ENCODE measurements at places on chromosomes 4 and X.

- no peak for DNase-seq
Measured at GRCh38 chr4:152081024-152081423, 320.2 kb upstream of the GATB start.

GRCh38 chr4:39937683-39938268 lies 39.9 kb downstream of the PDS5A start:
- no peak for DNase-seq

GRCh38 chr4:37268319-37268718 lies 23.8 kb downstream of the NWD2 start:
- DNase-seq: no peak

- peak; percentile 5 for DNase-seq
Measured at GRCh38 chr4:112704991-112705845, 68.3 kb downstream of the LARP7 start.

DNA sequence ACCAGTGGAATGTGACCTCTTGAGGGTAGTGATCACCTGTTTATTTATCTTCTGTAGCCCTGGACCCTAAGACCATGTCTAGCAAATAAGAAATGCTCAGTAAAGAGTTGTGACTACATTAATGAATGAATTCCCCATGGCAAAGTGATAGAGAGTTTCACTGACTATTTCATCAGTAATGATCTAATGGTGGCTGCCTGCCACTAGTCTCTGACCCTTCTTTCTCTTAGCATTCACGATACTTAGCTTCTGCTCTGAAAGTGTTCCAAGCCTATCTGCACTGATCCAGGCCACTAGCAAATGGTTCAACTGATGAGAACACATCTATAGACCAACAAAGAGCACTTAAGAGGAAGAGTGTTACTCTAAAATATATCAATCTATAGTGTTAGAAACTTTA lies 50.0 kb upstream of the RASGEF1B start:
- no peak for DNase-seq

- DNase-seq: no peak
Measured at GRCh38 chr4:119643306-119644042, 14.9 kb upstream of the PDE5A start.

- DNase-seq: no peak
Measured at GRCh38 chrX:104343428-104344129, 88.8 kb upstream of the ESX1 start.

DNA sequence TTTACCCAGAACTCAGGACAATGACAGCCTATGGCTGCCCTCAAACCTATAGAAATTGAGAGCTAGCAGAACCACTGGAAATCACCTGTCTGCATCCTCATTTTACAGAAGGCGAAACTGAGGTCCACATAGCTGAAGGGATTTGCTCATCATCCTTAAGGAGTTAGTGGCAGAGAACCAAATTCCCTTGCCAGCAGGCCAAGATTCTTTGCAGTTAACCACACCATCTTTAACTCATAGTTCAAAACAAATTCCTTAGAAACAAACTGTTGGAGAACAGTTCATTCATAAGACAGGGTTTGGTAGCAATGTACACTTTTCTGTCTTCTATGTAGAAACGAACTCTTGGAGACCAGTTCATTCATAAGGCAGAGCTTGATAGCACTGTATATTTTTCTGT lies 37.9 kb upstream of the RAP2C start:
- DNase-seq: no peak

DNA sequence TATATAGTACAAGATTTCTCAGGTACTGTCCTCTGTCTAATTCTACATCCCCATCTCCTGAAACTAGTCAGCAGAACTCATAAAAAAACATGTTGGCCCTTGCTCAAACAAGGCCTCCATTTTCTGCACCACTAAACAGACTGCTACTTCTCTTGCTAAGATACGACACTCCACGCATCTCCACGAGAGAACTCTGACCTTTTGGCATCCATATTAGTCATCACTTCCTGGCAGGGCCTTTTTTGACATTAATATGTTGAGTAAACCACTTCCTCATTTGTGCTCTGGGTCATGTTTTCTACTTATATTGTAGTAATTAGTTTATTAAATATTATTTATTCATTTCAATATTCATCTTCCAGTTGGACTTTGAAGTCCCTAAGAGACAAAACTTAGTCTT lies 65.6 kb downstream of the DCAF8L1 start:
- DNase-seq: no peak

GRCh38 chr4:99683895-99684294 lies 26.3 kb upstream of the C4orf54 start:
- DNase-seq: no peak

GRCh38 chrX:107678957-107679740 lies 50.8 kb downstream of the PRPS1 start:
- DNase-seq: peak; percentile 54

DNA sequence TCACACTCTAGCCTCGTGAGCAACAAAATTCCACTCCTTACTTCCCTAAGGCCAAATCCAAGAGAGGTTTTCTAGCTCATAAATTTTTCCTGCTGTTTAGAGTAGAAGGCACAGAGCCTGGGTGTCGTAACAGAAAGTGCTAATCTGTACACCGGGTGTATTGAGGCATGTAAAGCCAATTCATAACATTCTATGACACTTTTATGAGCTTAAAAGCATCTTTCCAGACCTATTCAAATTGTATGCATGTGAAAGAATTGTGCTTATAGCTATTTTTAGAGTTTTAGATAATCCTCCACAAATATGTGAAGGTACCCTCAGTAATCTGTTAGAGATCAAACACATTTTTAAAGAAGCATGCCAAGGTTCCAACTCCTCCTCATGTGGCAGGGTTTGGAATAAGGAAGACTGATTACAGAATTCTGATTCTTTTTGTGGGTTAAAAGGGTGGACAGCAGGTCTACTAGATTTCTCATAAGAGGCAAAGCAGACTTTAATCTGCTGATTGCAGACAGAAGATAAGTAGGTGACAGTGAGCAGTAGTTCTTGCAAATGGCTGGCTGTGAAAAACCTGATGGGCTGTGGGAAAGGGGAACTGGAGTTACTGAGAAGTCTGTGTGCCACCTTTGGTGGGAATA lies 25.5 kb upstream of the LRCH2 start:
- DNase-seq: no peak

DNA sequence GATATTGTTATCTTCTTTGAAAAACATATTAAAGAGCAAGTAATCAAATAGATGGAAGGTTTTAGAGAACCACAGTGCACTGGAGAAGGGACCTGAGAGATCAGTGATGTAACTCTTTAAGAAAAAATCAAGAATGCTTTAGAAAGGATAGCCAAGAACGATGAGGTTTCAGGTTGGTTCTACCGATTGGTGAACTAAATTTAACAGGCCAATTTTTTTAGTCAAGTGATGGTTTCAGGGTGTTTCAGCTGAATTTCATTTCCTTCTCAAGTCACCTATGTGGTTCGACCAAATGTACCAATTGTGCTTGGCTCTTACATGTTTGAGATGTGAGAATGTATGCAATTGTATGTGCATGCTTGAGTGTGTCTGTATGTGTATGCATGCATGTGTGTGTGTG lies 26.5 kb downstream of the HS3ST1 start:
- DNase-seq: no peak

GRCh38 chr4:20431543-20431951 lies 179.8 kb downstream of the SLIT2 start:
- no peak for DNase-seq

All from activated T-cell treated with anti-CD3 and anti-CD28 coated beads, Interleukin-2, amount 50 U/mL, for 4 hours (primary cell).